ENCODE measurements at places on chromosomes 3 and 15.

DNA sequence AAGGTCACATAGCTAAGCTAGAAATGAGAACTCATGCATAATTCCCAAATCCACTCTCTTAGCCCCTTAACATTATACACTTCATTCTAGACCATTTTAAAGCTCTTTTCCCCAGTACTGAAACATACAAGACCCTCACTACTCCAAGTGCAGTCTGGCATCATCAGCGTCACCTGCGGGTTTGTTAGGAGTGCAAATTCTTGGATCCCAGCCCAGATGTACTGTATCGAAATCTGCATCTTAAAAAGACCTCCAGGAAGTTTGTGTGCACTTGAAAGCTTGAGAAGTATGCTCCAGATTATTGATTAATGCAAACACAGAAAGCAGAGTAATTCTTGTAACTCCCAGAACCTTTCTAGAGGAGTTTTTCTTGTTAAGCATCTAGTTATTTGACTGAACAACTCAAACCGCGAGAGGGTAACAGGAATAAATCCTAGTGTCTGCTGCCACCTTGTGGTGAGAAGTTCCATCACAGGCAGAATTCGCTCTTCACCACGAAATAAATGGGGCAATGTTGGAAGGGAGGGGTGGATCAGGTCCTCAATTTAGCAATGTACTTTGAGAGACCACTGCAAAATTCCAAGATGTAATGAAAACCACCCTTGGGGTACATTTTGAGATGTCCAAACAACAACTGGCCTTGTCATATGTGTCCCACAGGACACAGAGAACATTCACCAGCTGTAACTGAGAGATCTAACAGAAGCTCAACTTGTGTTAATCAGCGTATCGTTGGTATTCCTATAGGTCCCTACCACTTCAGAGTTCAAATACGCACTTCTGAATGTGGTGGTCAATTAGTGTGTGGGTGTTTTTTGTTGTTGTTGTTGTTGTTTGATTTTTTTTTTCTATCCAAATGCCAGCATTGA, 583 bp upstream of the C3orf49 start:
- DNase-seq = peak; percentile 33

- DNase-seq = no peak
Measured at GRCh38 chr15:66955001-66955516, 110.3 kb upstream of the SMAD3 start.

GRCh38 chr3:156957715-156958114, 131.6 kb downstream of the LEKR1 start:
- no peak for DNase-seq

DNA sequence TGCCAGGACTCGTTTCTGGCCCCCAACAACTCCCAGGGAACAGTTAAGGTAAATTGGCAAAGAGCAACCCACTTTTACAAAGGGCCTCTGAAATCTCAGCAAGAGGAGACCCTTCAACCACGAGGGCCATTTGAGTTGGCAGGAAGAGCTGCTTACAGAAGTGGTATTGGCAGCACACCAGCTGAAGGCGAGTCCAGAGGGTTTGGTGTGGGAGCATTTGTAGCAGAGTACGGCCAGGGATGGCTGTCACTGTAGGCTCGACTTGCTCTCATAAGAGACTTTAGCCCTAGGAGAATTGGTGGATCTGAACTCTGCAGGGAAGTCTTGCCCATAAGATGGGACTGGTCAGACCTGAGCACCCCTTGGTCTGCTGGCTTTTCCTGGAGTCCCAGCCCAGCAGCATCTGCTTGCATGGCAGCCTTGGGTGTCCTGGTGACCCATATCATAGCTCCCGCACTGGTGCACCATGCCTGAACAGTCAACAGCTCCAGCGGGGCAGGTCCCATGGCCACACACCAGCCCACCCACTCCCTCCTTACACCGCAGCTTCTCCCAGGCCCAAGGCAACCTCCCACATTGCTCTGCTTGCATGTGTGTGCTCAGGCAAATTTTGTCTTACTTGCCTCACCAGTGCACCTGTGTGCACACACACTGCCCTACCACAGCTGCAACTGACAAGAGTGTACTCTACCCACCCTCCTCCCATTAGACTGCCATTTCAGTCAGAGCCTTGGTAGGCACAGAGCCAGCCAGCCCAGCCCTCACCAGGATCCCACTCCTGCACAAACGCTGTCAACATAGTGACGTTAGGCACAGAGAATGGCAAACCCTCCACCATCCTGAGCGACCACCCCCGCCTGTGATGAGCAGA, 861.6 kb upstream of the DPPA4 start:
- DNase-seq = no peak

DNA sequence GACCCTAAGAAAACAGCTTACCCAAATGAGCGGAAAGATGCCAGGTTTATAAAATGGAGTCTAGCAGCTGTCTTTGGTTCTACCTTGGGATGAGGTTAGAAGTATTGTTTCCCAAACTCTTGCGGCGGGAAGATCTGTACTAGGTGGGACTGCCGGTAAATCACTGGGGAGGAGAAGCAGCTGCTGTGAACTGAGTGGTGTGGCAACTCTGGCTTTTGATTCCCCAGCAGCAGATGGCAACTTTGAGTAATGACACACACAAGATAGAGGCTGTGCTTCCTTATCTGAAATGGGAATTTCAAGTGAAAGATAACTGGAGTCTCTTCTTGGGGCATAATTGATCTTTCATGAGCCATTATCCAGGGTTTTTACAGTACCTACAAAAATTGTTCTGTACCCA, 184.9 kb downstream of the ATG7 start:
- no peak for DNase-seq

DNA sequence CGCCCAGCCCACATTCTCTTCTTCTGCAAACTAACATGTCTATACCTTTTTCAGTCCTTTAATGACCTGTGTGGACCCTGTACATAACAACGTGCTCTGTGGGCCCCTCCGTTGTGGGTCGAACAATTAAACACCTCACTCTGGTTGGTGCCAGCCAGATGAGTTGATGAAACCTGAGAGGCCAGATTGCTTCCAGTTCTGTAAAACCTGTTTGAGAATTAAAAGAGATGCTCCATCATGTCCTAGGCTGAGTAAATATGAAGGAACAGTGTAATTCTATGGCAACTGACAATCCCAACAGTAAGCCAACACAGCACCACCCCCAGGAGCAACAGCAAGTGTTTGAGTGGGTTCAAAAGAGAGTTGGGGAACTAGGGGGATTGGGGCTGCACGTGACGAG, 5.7 kb upstream of the THBS1 start:
- DNase-seq = no peak

DNA sequence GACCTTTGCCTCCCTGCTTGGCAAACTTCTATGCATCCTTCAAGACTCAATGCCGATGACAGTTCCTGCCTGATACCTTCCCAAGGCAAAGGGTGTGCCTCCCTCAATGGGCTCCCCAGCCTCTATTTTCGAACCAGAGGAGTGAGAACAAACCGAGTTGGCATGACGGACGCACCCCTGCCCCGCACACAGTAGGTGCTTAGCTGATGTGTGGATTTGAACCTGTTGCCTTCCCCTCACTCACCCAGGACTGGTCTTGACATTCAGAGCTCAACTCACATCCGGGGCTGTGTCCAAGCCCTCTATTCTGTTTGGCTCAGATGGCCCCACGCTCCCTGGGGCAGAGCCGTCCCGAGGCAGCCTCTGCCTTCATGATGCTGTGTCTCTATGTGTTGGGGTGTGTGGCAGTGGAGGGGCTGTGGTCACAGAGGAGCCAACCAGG, 52.2 kb upstream of the SLC6A11 start:
- no peak for DNase-seq

GRCh38 chr3:127069814-127070440, 87.0 kb downstream of the PLXNA1 start:
- no peak for DNase-seq

DNA sequence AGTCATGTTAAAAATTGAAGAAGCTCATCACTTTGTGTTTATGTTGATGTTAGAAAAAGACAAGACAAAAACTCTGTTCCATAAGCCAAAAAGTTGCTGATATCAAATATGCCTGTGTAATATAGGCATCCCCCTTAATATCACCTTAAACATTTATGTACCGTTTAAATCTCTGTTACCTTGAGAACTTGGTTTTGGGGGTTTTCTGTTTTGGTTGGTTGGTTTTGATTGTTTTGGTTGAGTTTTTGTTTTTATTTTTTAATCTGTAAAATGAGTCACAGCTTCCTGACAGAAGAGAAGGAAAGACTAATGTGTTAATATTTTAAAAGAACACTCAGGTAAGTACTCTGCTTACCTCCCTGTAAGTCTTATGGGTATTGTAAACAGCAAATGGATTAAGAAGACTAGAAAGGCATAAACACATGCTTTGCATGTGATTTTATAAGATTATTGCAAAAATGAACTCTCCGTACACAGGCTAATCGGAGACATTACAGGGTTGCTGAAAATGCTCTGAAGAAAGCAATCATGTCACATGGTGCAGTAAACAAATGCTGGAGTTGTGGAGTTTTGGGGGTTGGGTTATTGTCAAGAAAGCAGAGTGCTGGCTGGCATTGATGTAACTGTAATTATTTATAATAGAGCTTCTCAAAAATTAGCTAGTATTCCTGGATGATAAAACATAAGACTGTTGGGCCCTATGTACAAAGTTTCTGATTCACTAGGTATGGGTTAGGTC, 69.5 kb upstream of the MBNL1 start:
- no peak for DNase-seq

- no peak for DNase-seq
Measured at GRCh38 chr3:172189987-172190603, 150.7 kb downstream of the FNDC3B start.

DNA sequence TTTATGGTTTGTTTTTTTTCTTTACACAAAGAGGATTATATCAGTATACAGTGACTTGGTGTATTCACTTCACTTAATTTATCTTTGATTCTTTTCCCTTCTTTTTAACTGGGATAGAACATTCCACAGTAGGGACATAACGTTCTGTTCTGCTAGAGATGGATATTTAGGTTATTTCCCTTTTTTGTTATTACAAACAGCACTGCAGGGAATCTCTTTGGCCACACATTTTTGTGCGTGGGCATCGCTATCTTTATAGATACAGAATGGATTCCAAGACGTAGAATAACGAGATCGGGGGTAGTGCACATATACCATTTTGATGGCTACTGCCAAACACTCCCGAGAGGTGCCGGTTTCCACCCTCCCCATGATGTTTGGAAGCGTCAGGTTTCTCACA, 44.8 kb downstream of the PXYLP1 start:
- no peak for DNase-seq

DNA sequence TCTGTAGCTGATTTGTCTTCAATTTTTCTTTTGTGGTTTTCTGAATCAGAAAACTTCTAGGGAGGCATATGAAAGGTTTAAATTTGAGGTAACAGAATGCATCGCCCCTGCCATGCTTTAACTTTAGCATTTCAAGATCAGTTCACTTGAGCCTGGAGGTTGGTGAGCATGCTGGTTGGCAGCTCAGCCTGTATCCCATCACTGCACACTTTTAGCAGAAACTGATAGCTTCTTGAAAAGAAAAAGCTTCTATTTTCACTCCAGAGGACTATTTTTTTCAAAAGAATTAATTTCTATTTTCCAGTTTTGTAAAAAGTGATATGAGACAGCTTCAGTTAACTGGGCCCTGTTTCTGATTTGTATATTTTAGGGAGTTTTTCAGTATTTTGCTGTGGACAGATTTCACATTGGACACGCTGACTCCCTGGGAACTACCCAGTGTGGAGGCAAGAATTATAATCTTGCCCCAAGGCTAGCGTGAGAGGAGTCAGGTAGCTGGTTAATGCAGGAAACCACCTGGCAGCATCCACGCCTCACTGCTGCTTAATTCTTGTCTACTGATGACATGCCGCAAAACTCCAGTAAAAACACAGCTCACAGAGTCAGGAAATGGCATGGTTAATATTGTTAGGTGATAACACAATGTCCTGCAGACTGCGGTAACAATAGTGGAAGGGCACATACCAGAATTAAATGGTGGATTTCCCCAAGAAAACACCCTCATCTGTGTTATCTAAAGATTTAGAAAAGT, 71.4 kb downstream of the DUT start:
- no peak for DNase-seq

GRCh38 chr15:93154666-93155065, 65.7 kb upstream of the RGMA start:
- DNase-seq = no peak

DNA sequence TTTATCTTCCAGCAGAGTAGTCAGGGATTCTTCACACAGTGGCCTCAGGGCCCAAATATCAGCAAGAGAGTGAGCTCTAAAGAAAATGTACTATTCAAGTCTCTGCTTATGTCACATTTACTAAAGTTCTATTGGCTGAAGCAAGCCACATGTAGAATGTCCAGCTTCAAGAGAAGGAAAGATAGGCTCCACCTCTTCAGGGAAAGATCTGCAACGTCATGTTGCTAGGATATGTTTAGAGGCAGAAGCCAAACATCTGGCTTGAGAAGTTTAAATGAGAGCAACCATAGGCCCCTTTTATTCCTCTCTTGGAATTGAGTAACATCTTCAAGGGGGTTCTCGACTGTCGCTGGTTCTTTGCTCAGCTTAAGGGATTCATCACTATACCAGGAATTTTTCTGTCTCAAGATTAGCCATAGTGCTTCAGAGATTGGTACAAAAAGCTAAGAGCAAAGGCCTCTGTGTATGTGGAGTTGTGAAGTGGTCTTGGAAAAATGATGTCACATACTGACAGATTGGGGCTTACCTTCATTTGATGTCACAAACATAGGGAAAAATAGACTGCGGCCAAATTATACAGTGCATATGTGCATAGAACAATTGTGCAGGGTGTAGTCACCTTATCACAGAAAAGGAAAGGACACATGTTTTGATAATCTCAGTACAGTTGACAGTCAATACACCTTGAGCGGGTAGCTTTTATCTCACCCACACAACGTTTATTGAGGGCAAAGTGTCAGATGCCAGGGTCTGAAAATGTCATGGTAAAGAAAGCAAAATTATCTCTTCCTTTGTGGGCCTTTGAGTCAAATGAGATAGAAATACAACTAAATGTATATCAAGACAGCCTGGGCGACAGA, 11.3 kb upstream of the THRB start:
- DNase-seq = no peak

GRCh38 chr15:85892232-85892631, 97.5 kb upstream of the KLHL25 start:
- no peak for DNase-seq

- DNase-seq = no peak
Measured at GRCh38 chr3:50623840-50624474, 7.0 kb downstream of the MAPKAPK3 start.

DNA sequence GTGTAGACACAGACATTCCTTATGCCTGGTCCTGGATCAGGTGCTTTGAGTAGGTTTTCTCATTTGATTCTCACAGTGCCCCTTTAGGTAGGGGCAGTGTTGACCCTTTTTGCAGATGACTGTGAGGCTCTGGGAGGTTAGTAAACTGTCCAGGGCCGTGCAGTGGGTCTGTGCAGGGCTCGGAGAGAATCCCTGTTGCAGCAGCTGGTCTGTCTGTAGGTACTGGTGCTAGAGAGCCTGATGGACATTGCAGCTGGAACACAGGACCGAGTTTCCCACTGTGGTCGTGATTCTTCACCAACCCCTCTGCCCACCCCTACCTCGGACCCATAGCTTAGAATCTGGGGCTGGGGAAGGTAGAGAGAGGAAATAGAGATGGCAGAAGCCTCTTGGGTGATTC, 51.8 kb downstream of the CHCHD6 start:
- DNase-seq = no peak

- no peak for DNase-seq
Measured at GRCh38 chr15:26662283-26662682, 110.6 kb downstream of the GABRB3 start.

Measured in stimulated activated CD4-positive, alpha-beta T cell treated with anti-CD3 and anti-CD28 coated beads, Interleukin-1b, Interleukin-23, amount 100 ng/mL, for 1 hour (primary cell).